ENCODE measurements at places on chromosomes 11 and 22. TPM values are rescaled to one million over a fixed set of nuclear protein-coding genes. Genes with fewer than 3 reads are reported as not detected.

The MS4A3 gene
- total RNA-seq, result not detected

The CASP5 gene
- total RNA-seq, result not detected

DNA sequence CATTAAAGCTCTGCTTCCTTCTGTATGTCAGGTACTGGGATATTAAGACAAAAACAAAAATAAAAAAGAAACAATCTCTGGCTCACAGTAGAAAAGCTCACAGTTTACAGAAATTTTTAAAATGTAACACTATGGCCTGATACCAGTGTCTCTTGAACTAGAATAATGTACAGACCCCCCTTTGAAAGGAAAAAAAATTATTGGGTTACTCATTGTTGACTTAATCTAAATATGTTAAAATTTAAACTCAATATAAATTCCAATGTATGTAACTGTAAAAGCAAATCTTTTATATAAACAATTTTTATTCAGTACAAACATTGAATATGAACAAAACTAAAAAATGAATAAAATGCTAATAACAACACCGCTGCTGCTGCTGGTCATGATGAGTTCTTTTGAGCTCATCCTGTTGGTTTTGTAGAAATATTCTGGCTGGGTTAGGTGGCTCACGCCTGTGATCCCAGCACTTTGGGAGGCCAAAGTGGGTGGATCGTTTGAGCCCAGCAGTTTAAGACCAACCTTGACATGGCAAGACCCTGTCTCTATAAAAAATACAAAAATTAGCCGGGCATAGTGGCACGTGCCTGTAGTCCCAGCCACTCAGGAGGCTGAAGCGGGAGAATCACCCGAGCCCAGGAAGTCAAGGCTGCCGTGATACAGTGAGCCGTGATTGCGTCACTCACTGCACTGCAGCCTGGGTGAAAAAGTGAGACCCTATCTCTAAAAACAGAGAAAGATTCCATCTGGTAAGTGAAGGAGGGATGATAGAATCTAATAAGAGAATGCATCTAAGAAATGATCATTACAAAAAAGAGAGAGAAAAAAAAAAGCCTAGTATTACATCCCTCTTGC lies 11.8 kb upstream of the KCNE3 start:
- DNase-seq, result no peak

- DNase-seq, result peak; percentile 80
Observed at GRCh38 chr22:27420817-27421361, 380.7 kb downstream of the MN1 start.

DNA sequence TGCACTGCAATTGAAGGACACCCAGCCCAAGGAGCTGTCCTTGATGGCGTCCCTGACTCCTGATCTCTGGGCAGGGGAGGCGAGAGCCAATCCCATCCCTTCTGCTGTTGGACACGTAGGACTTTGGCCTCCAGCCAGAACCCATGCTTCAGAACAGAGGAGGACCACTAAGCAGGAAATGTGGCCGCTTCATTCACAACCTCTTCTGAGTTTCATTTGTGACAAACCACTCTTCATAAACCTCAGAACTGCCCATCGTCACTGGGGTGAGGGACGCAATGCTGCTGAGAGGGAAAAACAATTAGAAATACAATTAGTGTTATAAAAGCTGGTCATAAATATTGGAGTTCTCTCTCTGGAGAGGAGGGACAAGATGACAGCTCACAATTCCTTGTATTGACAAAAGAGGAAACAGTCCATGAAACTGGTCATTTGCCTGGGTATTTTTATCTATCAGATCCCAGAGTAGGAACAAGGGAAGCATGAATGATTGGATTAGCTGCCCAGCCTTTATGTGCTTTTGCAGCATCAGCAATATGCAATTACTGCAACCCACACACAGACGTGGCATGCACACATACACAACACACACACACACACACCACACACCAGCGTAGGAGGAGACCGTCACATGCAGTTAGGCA lies 216.5 kb upstream of the CADM1 start:
- DNase-seq, result no peak
